ENCODE measurements at places on chromosomes 5 and 9.

DNA sequence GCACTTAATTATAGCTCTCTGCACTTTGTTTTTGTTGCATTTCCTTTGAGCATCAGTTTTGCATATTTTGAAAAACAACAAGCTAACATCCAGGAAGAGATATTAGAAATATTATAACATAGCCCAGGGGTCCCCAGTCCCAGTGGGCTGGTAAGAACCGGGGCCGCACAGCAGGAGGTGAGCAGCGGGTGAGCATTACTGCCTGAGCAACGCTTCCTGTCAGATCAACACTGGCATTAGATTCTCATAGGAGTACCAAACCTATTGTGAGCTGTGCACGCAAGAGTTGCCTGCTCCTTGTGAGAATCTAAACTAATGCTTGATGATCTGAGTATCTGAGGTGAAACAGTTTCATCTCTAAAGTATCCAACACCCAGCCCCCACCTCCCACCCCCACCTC, 675.9 kb upstream of the ZNF608 start:
- DNase-seq = peak; percentile 76

- no peak for DNase-seq
These were observed 27.9 kb downstream of the TRPM6 start for GRCh38 chr9:74859786-74860185.

DNA sequence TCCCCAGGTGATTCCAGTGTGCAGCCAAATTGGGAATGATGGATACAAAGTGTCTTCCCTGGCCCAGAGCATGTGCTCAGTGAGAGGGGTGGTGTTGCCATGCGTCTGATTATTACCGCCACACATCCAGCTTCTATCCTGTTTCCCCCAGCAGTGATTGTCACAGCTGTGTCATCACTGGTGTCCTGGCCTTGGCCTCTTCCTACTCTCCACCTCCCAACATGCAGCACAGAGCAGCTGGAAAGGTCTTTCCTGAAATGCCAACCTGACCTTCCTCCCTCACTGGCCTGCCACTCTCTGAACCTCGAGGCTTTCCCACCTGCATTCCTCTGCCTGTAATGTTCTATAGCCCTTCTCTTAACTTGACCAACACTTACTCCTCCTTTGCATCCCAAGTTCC, 60.0 kb downstream of the TMOD1 start:
- no peak for DNase-seq

GRCh38 chr9:135152614-135153334, 65.3 kb downstream of the OLFM1 start:
- DNase-seq = peak; percentile 85

DNA sequence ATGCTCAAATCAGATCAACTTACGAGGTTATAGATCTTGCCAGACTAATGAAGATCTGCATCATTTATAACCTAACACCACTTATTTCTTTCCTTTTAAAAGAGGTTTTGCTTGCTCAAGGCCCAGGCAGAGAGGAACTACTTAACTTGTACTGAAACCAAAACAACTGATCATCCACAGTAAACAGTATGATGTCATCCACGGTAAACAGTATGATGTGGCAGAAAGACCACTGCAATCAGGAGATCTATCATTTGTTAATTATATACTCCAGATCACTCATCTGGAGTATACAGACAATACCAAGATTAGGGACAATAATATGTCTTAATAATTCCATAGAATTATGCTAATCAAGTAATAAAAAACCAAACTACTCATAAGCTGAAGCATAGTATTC, 116.8 kb downstream of the ADAMTS6 start:
- DNase-seq = peak; percentile 5

GRCh38 chr9:132645306-132645705, 24.5 kb downstream of the DDX31 start:
- no peak for DNase-seq

DNA sequence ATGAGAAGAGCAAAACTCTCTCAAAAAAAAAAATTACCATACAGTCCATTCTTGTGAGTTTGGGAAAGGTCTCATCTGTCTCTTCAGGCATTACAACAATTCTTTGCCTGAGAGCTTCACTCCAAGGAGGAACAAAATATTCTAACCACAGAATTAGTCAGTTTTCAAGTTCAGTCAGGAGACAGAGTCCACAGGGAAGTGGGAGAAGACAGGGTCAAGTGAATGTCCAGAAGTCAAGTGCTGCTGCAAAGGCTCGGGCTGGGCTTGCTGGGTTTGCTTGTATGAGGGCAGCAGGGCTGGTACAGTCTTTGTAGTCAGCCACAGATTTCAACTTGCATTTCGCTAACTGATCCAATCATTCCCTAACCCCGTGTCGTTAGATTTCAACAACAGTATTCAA, 17.6 kb upstream of the HEXB start:
- DNase-seq = no peak

GRCh38 chr9:135148386-135148785, 60.9 kb downstream of the OLFM1 start:
- no peak for DNase-seq

DNA sequence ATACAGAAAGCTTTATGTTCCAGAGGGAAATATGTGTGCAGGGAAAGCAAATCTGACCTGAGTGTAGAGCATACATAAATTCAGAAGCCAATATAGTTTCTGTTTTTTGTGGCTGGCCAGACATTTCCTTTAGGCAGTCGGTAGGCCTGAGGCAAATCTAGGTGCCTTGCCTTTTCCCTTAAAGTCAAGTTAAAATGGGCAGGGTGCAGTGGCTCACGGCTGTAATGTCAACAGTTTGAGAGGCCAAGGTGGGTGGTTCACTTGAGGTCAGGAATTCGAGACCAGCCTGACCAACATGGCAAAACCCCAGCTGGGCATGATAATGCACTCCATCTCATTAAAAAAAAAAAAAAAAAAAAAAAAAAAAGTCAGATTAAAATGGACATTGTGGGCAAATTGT, 31.2 kb downstream of the PHAX start:
- no peak for DNase-seq

DNA sequence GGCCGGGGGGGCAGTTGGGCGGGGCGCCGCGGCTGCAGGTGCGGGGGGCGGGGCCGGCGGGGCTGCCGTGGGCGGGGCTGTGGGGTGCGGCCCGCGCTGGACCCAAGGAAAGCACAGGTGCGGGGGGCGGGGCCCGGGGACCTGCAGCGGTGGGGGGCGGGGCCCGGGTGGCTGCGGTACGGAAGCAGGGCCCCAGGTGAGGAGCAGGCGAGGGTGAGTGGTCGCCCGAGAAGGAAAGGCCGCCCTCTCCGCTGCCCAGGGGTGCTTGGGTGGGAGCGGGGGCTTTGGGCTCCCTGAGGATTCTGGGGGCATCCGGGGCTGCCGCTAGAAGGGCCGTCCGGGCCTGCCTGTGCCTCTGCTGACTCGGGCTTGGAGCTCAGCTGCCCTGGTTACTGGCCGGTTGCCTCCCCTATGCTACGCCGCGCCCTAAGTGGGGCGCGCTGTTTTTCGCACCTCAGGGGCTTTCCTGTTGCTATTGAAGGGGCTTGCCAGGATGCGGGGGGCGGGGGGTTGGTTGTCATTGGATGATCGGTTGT, 767 bp downstream of the RALGPS1 start:
- no peak for DNase-seq

- DNase-seq = no peak
These were observed 55.1 kb upstream of the KDM4C start for GRCh38 chr9:6702707-6703106.

GRCh38 chr5:42804717-42805339, 6.9 kb downstream of the SELENOP start:
- DNase-seq = no peak

GRCh38 chr9:113484258-113484730, 20.8 kb downstream of the RGS3 start:
- DNase-seq = no peak

DNA sequence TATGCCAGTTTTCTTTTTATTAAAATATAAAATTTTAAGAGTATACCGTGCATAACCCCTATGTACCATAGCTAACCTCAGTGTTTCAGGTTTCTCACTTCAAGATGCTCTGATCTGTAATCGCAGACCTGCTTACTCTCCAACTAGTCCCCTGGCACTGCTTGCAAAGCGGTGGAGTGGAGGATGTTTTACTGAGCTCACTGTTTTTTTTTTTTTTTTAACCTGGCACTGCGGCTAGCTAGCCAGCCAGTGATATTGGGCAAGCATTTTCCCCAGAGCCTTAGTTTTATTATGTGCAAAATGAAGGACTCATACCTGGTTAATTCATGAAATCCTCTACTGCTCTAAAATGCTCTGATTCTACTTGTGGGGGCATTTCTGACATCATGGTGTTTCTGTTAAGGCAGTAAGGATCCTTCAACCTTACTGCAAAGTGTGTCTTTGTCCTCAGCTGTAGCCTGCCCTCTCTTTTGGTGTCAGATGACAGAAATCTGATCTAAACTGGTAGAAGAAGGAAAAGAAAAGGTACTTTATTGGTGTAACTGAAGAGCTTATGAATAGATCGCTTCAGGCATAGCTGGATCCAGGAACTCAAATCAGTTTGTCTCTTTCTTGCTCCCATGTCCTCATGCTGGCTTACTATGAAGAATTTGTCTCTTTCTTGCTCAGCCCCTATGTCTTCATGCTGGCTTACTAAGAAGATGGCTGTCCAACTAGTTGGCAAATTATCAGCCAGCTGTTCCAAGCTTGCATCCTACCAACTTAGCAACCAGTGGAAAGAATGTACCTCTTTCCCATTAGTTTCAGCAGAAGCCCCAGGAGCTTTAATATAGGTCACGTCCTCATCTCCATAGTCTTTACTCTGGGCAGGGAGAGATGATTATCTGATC, 59.8 kb downstream of the DOCK2 start:
- DNase-seq = no peak

- DNase-seq = peak; percentile 25
These were observed 33.1 kb downstream of the RASA1 start for GRCh38 chr5:87300744-87301143.

DNA sequence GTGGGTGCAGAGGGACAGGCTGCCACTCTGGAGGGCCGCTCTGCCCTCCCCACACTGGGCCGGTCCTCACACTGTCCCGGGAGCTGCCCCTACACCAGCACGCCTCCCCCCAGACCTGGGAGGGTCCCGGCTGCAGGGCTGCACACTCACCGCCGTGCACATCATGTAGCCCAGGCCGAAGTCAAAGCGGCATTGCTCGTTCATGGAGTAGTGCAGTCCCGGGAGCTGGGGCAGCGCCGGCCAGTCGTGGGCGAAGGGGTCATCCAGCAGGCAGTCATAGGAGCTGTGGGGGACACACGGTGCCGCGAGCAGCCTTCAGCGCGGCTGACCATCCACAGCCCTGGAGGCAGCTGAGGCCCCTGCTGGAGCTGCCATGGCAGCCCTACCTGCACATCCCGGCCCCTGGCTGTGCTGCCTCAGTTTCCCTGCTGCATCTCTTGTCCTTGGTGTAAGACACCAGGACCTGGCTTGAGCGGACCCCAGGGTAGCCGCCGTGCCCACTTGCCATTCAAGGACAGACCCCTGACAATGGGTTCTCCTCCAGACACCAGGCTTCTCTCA, 93.2 kb downstream of the ZNF354C start:
- DNase-seq = no peak

GRCh38 chr9:14661421-14662059, 31.7 kb downstream of the ZDHHC21 start:
- peak; percentile 64 for DNase-seq

DNA sequence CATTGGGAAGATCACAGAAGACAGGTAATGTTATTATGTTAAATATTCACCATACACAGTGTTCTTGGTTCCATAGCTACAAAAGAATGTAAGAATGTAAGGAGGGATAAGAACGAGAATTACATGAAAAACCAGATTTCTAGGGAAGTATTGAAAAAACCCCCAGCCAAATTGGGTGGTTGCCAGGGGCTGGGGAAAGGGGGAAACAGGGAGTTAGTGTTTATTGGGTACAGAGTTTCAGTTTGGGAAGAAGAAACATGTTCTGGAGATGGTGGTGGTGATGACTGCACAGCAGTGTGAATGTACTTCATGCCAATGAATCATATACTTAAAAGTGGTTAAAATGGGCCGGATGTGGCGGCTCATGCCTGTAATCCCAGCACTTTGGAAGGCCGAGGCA, 40.3 kb downstream of the GLRX start:
- no peak for DNase-seq

DNA sequence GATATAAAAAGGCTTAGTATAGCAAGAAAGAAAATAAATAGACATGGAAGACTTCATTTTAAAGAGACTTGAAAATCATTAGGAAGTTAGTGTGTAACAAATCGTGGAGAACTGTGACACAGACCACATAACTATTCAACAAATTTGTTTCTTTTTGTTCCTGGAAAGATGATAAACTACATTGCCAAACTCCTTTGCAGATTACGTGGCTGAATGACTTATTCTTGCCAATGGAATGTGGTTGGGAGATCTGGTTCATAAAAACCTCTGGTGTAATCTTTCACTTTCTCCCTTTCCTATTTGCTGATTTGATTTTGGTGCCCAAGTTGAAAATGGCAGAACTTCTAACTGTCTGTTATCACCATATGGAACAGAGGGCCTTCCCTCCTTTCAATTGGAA, 328.9 kb upstream of the MEF2C start:
- no peak for DNase-seq

GRCh38 chr5:16666130-16666882, 49.5 kb upstream of the RETREG1 start:
- no peak for DNase-seq

DNA sequence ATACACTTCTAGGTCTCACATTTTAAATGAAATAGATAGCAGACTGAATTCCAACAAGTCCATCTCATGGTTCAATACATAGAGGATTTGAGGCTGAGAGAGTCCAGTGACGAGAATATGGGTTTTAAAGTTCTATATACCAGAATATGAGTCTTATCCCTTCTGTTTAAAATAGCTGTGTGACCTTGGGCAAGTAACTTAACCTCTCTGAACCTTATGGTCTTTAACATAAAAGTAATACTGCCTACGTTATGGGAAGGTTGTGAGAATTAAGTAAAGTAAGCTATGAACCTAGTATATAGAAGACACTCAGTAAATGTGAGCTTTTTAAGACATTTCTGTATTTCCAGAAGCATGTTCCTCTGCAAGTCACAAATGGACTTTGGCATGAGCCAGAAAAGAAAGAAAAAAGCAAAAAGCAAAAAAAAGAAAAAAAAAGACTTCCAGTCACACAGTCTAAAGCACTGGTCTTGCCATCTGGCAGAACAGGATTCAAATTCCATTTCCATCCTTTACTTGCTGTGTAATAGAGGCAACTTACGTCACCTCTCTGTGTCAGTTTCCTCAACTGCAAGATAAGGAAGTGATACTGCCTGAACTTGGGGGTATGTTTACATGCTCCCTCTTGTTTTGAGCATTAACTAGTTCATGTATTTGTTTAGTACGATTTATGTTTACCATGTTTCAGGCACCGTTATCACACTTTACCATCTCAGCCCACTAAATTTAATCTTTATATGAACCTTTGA, 248.2 kb downstream of the TRIM32 start:
- DNase-seq = no peak

DNA sequence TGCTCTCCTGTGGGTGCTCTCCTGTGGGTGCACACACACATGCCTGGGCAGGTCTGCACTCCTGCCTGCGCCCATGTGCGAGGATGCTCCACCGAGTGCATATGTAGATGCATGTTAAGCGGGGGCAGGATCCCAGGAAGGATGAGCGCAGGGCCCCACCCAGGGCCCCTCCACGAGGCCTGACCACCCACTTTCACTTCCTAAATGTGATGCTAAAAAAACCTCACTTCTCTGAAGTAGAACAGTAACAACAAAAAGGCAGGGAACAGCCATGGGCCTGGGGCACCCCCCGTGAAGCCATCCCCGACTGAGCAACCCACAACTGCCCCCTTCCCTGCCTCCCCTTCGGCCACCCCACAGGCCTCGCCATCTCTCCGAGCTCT, 48.2 kb upstream of the SARDH start:
- DNase-seq = no peak

GRCh38 chr9:34989946-34990635, 546 bp downstream of the DNAJB5 start:
- DNase-seq = peak; percentile 84
